ENCODE measurements at places on chromosomes 4 and X. TPM values are rescaled to one million over a fixed set of nuclear protein-coding genes. Genes with fewer than 3 reads are reported as not detected.

DNA sequence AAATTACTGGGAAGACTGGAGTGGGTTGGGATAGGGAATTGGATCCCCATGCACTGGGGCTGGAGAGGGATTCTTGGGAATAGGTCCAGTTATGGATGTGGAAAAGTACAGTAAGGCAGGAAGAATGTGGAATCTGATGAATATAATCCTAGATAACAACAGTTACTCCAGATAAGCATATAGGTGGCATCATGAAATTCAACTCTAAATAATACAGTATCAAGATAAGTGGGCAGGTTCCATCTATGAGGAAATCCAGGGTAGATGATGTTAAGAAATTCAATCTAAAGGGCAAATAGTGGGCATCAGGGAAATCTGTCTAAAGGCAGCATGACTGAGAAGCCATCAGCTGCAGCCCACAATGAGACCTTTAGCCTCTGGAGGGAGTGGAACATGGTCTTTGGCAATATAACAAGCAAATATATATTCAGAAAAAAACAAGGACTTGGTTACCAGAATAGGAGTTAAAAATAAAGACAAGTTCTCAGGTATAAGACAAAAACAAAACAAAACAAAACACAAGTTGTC, 1.2 kb downstream of the DTHD1 start:
- no peak for DNase-seq

DNA sequence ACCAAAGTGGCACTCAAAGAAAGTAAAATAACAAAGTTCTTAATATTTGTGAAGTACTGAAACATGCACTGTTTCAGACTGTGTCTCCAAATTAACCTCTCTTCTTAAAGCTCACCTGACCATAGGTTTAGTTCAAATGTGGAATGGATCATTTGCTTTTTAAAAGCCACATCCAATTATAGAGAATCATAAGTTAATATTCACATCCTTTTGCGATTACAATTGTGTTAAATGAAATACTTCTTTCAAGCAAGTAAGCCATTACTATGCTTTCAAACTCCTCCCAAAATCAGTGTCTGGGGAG, 95.3 kb upstream of the PTPN13 start:
- no peak for DNase-seq

- no peak for DNase-seq
Observed at GRCh38 chrX:136450050-136450830, 37.5 kb upstream of the BRS3 start.

DNA sequence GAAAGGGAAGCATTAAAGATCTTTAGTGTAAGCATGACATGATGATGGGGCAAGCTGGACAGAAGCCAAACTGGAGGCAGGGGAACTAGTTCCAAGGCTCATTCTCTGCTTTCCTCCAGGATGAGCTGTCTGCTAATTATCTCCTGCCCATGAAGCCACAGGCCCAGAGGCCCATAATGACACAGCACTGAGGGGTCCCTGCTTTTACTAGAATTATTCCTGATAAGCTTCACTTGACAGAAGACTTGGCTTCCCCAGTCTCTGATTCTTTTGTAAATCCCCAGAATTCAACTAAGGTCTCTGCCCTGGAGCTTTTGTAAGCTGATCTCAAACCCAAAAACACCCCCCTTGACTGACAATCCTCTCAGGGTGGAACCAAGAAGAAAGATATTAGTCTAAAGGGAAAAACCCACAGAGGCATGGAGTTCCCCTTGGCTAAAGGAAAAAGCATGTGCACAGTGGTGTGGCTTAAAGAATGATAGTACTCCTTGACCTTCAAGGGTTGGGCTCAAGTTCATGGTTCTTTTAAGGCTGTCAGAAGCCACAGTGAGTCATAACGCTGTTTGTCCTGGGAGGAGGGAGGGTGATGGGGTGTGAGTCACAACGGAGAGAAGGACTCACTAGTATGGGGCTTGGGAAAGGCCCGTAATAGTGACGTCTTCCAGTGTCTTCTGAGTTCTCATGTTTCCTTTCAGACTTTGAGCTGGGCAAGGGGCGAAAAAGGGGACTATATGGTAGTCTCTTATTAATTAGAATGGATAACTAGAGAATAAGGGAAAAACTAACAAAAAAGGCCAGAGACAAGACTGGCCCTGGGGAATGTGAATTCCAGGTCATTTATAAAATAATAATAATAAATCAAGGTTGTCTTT, 146.0 kb upstream of the CPEB2 start:
- DNase-seq: peak; percentile 25

- peak; percentile 49 for DNase-seq
Observed at GRCh38 chr4:5890063-5890727, 2.7 kb downstream of the CRMP1 start.

- DNase-seq: no peak
Observed at GRCh38 chrX:150334100-150334499, 29.0 kb upstream of the MAMLD1 start.

DNA sequence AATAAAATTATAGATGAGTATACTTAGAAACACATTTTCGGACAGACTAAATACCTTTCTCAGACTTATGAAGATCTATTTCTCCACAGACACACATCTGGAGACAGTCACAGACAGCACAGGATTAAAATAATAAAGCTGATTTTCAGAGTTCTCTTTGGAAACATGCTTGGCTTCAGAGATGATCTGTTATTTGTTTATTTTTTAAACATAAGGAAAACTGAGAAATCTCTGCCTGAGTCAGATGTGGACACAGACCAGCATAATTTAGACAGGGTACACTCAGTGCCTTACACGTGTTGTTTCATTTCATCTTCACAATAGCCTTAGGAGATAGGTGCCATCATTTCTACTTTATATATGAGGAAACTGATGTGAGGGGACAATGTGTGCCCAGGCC, 92.1 kb downstream of the SLC9A7 start:
- DNase-seq: no peak

DNA sequence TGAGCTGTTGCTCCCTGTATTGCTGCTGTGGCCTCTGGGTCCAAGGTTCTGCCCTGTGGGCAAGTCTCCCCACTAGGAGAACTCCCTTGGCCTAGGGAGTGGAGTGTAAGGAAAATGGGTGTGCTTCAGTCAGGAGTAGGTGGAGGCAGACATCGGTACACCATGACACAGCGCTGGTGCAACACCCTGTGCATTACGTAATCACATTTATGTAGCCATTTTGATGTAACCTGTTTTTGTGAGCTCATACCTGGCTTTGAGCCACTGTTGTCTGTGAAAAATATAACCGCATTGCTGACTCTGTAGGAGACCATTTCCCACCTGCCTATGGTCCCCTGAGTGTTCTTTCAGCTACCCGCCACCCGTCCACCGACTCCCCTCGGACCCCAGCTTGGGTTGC, 700.5 kb upstream of the AGA start:
- DNase-seq: no peak

- DNase-seq: no peak
Observed at GRCh38 chr4:124178449-124179021, 534.0 kb downstream of the ANKRD50 start.

DNA sequence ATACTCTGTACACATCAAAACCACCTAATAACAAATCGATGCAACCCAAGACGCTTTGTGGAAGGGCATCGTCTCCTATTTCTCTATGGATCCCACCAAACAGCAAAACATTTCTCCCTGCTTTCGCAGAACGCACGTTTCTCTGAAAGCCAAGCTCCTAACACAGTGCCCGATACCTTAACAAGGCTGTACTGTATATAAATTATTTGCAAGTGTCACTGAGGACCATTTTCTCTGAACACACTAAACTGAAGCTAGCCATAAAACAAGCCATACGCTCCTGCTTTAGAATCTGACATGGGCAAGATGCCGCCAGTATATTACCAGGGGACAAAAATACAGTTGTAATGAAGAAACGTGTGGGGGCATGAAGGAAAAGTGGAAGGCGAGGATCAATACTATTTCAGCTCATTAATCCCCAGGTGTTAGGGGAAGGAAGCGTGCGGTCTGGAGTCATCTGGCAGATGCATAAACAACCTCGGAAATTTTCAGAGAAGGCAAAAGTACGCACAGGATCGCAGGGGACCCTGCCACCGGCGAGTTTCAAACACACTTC, 703 bp downstream of the KCNIP4 start:
- no peak for DNase-seq

DNA sequence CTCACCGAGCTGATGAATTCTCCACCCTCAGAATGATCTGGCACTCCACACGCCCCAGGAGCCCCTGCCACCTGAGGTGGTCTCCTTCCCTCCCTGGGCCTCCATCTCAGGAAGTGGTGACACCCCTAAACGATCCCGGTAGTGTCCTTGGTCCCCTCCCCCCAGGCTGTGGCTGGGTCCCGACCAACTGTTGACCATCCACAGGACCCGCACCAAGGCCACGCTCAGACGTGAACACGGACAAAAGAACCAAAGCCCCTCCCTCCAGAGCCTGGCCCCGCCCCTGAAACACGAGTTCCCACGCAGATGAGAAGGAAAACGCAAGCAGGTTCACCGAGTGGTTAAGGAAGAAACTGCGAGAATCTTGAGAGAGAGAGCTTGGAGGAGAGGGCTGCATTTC, 16.6 kb downstream of the LRPAP1 start:
- no peak for DNase-seq

- DNase-seq: no peak
Observed at GRCh38 chr4:156182269-156182668, 228.6 kb upstream of the CTSO start.

- DNase-seq: no peak
Observed at GRCh38 chr4:55269995-55270394, 76.0 kb upstream of the SRD5A3 start.

DNA sequence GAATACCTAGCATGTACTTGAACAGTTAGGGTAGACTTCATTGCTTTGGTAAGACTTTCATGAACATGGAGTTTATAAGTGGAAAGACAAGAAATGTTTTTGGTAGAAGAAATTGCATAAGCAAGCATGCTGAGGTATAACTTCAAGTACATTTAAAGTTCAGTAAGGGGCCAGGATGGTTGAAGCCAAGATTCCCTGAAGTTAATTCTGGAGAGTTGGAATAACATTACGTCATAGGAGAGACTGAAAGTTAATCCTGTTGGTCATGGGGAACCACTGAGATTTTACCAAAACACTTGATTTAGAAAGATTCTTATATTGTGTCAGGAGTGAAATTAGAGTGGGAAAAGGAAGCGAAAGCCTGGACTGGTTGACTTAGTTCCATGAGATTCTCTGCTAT, 767.5 kb upstream of the MAGEB2 start:
- DNase-seq: no peak

DNA sequence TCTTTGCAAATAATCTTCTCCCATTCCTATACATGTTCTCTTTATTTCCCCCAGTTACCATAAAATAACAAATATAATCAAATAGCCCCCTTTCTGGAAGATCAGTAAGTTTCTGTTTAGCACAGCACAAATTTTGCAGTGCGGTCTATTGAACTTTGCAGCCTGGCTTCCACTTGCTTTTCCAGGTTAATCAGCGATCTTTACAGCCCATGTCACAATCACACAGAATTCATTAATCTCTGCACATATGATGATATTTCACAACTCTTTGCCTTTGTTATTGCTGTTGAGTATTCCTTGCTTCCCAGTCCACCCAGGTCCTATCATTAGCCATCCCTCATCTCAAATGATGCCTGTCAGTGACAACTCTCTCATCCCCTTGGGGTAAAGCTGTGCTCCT, 2358.0 kb downstream of the PCDH7 start:
- peak; percentile 84 for DNase-seq

DNA sequence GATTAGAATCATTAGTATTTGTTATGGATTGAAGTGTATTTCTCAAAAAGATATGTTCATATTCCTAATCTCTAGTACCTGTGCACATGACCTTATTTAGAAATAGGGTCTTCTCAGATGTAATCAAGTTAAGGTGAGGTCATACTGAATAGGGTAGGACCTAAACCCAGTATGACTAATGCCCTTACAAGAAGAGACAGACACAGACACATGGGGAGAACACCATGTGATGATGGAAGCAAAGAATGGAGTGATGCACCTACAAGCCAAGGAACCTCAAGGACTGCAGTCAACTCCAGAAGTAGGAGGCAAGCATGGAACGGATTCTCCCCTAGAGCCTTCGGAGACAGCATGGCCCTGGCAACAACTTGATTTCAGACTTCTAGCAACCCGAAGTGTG, 31.4 kb downstream of the OTUD4 start:
- no peak for DNase-seq

DNA sequence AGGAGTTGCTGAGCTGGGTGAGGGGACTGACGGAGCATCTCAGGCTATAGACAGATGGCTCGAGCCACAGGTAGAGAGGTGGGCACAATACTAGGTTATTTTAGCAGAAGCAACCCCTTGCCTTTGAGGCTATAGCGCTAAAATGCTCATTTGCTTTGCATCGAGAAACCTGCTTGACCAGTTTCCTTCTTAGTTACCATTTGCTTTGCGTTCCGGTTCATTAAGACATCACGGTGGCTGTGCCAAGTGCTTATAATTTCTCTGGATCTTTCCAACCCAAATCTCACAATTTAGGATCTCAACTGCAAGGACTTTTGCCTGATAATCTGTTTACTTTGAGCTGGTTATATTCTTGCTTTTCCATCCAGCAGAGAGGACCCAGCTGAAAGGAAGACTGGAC, 40.8 kb downstream of the DLG3 start:
- no peak for DNase-seq

The FDCSP gene
- polyA plus RNA-seq: 0.18 TPM

The RPA4 gene
- polyA plus RNA-seq: 0.10 TPM

The GPRASP1 gene
- polyA plus RNA-seq: 13.8 TPM
